ENCODE measurements at places on chromosomes 6 and 20.

GRCh38 chr6:170287371-170287876, 3.5 kb downstream of the DLL1 start:
- DNase-seq = no peak

DNA sequence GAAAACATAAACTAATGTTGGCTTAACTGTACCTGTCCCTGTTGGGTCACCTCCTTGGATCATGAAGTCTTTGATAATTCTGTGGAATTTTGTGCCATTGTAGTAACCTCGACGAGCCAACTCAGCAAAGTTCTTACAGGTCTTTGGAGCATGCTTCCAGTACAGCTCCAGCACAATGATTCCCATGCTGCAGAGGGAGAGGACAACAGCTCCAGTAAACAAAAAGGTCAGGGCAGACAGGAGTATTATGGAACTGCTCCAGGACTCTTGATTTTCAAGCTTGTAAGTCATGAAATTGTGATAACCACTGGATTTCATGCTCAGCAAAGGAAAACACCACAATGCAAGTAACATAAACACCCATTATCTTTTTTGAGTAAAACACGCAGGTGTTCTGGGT, 2.9 kb downstream of the PPIL1 start:
- no peak for DNase-seq

- no peak for DNase-seq
Measured at GRCh38 chr20:56778765-56779195, 149.7 kb downstream of the TFAP2C start.

- no peak for DNase-seq
Measured at GRCh38 chr20:3782597-3782996, 1.3 kb upstream of the SPEF1 start.

DNA sequence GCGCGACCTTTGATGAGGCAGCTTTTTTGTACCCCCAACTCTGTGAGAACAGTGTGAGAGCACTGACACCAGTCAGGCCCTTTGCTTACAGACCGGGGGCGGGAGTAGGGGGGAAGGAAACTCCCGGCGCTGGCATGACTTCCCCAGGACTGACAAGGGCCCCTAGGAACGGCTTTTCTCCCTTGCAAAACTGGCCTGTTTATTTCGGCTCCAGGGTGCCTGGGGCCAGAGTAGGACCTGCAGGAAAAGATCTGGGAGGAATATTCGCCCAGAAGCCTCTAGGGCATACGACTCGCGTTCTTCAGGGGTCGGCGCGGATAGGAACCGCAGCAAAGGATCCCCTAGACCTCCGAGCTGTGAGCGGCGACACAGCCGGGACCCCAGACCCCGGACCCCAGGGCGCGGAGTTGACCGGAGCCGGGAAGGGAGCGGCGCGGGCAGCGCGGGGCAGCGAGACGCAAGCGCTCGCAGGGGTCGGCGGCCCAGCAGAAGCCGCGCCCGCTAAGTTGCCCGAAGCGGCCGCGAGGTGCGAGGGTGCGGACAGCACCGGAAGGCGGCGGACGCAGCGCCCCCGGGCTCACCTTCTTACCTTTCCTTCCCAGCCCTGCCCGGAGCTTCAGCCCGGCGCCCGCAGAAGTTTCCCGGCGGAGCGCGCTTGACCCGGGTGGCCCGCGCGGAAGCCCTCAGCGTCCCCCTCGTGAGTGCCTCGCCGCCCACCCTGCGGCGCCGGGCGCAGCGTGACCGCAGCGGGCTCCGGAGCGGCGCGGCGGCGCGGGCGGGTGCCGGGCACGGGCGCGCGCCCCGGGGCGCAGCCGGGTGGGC, at the start of gene POPDC3:
Gene POPDC3 (minus strand): TSS at position 771 of the 822 bp plus-strand sequence. CDS start 18,105 bp downstream, outside the sequence.
- DNase-seq = no peak

GRCh38 chr6:44680202-44680720, 292.8 kb downstream of the CDC5L start:
- DNase-seq = no peak

DNA sequence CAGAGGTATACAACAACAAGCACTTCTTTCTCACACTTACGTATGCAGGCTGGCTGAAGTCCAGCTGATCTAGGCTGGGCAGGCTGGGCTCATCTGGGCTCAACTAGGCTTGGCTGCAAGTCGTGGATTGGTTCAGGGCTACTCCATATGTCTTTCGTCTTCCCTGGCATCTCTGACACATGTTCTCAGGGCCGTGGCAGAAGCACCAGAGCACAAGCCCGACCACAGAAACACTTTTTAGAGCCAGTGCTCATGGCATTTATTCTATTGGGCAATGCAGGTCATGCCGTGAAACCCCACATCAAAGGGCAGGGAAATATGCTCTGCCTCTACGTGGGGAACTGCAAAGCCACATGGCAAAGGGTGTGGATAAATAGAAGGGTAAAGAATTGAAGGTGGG, 93.8 kb downstream of the RIN2 start:
- DNase-seq = no peak

DNA sequence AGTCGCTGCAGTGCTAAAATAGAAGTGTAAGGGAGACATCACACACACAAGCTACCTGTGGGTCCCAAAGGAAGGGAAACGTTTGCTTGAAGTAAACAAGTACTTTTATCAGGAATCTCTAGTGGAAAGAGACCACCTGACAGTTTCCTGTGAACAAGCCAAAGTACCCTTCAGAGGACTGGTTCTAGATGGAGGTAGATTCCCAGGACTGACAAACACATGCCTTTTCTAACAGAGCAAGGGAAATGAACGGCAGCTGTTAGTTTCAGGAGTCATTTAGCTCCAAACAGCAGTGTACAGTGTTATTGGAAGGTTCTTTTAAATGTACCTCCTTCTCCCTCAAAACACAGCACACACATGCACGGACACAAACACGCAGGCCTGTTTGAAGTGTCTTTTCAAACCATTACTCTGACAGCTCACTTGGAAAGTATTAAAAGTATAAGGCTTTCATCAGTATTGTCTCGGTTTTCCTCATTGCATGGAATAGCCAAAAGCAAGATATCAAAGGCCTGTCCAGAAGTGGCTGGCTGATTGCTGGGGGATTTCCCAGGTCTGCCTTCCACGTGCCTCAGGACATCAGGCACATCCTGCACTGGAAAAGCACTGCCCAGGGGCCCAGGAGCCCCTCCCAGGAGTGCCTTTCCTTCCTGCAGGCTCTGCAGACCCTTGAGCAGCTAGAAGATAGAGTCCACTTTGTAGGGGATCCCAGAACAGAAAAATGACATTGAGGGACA, 393.2 kb upstream of the SOX4 start:
- DNase-seq = no peak

DNA sequence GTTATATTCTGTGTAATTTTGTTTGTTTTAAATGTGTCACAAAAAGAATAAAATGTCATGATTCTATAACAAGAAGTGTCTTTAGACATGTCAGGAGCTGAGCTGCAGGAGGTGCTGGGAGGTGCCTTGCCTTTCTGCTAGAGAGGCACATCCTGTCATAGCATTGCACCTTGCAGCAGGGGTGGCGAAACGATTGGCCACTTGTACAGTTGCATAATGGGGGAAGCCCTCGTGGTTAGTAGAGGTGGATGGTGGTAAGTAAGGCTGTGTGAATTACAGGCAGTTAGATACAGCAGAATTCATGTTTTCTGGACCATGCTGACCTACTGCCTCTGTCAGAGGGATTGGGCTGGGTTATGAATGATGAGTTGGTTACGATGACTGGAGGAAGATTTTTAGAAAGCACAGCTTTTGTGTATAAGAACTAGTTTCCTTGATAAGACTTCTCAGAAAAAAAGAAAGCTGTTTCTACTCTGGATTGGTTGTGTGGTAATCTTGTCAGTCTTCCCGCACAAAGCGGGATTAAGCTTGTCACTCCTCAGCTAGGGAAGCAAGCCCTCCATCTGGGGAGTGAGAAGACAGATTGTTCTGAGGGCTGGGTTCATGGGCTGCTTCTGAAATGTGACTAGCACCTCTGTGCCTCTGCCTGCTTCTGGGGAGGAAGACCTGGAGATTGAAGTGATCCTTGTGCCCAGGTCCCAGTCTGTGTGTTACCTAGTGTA, 74.9 kb downstream of the FOXO3 start:
- no peak for DNase-seq

- no peak for DNase-seq
Measured at GRCh38 chr6:117655380-117655779, 19.9 kb upstream of the NUS1 start.

GRCh38 chr6:1379017-1379787, 10.2 kb upstream of the FOXF2 start:
- DNase-seq = no peak

GRCh38 chr20:19504251-19504650, 253.8 kb upstream of the RIN2 start:
- no peak for DNase-seq

- DNase-seq = no peak
Measured at GRCh38 chr6:36927691-36928546, 26.6 kb upstream of the PI16 start.

DNA sequence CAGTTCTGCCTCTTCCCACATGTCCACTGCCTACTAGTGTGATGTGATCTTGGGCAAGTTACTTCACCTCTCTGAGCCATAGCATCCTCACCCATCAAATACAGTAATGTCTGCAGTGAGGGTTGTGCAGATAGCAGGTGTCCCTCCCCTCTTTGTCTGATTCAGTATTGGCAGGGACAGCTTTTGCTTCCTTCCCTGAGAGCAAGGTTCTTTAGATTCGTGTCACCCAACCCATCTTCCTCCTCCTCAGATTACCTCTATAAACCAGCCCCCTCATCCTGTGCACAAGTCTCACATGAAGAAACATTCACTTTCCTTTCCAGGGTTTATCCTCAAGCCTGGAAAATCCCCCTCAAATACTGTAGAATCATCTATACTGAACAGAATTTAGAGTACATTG, 15.4 kb downstream of the ACTR5 start:
- DNase-seq = no peak

Data from cerebellar nuclear complex (tissue), 1 donor.